ENCODE measurements at places on chromosomes 6 and 20. TPM values are rescaled to one million over a fixed set of nuclear protein-coding genes. Genes with fewer than 3 reads are reported as not detected.

The PCSK2 gene
- total RNA-seq, result 18.7 TPM

The C6orf58 gene
- not detected for total RNA-seq

The ANKS1A gene
- total RNA-seq, result 8.0 TPM

The BMP5 gene
- 0.47 TPM for total RNA-seq

The BTNL2 gene
- total RNA-seq, result not detected

The PCK1 gene
- 0.42 TPM for total RNA-seq

The ZC2HC1B gene
- not detected for total RNA-seq

The LY6G5C gene
- total RNA-seq, result 1.6 TPM

DNA sequence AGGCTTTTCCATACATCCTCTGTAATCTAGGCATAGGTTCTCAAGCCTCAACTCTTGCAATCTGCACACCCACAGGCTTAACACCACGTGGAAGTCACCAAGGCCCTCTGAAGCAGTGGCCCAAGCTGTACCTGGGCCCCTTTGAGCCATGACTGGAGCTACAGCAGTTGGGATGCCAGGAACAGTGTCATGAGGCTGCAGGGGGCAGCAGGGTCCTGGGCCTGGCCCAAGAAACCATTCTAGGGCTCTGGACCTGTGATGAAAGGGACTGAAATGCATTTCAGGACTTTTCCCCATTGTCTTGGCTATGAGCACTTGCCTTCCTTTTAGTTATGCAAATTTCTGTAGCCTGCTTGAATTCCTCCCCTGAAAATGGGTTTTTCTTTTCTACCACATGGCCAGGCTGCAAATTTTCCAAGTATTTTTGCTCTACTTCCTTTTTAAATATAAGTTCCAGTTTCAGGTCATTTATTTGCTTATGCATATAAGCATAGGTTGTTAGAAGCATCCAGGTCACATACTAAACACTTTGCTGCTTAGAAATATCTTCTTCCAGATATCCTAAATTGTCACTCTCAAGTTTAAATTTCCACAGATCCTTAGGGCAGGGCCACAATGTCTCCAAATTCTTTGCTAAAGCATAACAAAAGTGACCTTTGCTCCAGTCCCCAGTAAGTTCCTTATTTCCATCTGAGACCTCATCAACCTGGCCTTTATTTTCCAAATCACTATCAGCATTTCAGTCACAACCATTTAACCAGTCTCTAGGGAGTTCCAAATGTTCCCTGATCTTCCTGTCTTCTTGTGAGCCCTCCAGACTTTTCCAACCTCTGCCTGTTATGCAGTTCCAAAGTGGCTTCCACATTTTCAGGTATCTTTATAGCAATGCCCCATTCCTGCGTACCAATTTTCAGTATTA is 48.6 kb upstream of the CD2AP start:
- H3K27ac ChIP-seq, result no peak overlapping the region
- DNase-seq, result no peak
- H3K36me3 ChIP-seq, result no peaks in the 10 kb centered on the region
- H3K27me3 ChIP-seq, result no peaks in the 10 kb centered on the region
- peaks cover 5% of the 10 kb centered on the region for H3K4me1 ChIP-seq
- H3K4me3 ChIP-seq, result no peak overlapping the region

GRCh38 chr6:133857696-133858095 is 31.2 kb upstream of the TCF21 start:
- no peak overlapping the region for H3K4me3 ChIP-seq
- H3K36me3 ChIP-seq, result no peaks in the 10 kb centered on the region
- H3K27me3 ChIP-seq, result peaks cover 4% of the 10 kb centered on the region
- DNase-seq, result no peak

DNA sequence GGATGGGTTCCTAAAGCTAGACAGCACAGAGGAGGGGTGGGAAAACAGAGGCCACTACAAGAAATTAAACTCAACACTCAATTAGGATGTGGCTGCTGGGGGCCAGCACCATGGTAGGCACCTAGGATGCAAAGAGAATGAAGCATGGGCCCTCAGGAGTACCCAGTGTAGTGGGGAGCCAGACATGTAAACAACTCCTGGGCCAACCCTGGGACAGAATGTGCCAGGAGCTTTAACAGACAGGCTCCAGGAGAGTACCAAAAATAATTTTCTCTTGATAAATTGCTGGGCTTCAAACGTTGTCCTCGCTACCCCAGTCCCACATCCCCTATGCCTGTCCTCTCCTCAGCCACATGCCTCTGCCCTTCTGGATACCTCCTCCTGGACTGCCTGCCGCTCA is 1.7 kb downstream of the TMEM151B start:
- no peak overlapping the region for H3K27ac ChIP-seq
- H3K4me1 ChIP-seq, result no peaks in the 10 kb centered on the region
- DNase-seq, result peak; percentile 7
- H3K4me3 ChIP-seq, result no peak overlapping the region
- peaks cover 9% of the 10 kb centered on the region for H3K27me3 ChIP-seq

- no peaks in the 10 kb centered on the region for H3K27me3 ChIP-seq
- DNase-seq, result no peak
- H3K27ac ChIP-seq, result no peak overlapping the region
- no peak overlapping the region for H3K4me3 ChIP-seq
- H3K36me3 ChIP-seq, result no peaks in the 10 kb centered on the region
These were observed 88.6 kb downstream of the PSMB1 start for GRCh38 chr6:170464524-170464979.

- DNase-seq, result no peak
- H3K36me3 ChIP-seq, result no peaks in the 10 kb centered on the region
- no peaks in the 10 kb centered on the region for H3K27me3 ChIP-seq
- peaks cover 14% of the 10 kb centered on the region for H3K4me1 ChIP-seq
- H3K27ac ChIP-seq, result peak overlapping the region; percentile 98
- peak overlapping the region; percentile 83 for H3K4me3 ChIP-seq
These were observed 1.3 kb upstream of the UTRN start for GRCh38 chr6:144283646-144284477.

DNA sequence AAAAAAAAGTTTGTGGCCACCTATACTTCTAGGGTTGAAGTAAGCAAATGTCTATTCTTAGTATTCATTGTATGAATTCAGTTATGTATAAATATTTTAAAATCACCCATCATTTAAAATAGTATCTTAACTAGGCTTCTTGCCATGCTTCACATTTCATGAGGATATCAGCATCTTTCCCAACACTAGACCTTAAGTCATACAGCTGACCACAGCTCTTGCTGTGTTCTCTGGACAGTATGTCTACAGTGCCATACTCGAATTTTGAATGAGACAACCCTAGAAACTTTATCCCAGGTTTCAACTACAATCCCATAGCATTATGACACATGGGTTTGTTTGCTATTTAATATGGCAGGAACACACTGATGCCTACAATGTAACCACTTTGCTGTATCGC is 5.2 kb downstream of the TXNDC5 start:
- H3K36me3 ChIP-seq, result peaks cover 20% of the 10 kb centered on the region
- H3K4me1 ChIP-seq, result peaks cover 30% of the 10 kb centered on the region
- no peak overlapping the region for H3K27ac ChIP-seq

DNA sequence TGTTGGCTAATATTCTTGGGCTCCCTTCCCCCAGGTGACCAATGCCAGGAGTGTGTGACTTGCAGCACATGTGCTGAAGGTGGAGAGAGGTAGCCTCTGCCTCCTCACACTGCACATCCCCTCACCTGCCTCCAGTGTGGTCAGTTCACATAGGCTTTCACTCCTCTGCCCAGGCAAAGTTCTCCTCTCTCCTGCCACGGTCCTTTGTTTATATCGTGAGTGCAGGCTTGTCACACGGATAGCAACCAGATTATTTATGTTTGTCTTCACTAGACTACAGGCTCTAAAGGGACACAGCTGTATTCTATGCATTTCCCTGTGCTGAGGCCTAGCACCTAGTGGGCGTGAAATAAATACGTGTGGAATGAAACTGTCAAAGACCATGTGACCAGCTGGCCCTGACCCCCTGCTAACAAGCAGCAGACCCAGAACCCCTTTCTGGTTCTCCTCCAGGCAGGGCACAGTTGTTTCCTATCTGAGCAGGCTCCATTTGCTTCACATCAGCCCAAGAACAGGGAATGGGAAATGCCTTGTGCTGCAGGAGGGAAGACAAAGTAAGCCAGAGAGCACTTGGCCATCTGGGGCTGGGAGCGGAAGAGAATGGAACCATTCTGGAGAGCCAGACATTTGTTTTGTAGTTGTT is 42.3 kb downstream of the UNC5CL start:
- no peaks in the 10 kb centered on the region for H3K27me3 ChIP-seq
- DNase-seq, result peak; percentile 83
- H3K4me1 ChIP-seq, result peaks cover 62% of the 10 kb centered on the region
- H3K36me3 ChIP-seq, result no peaks in the 10 kb centered on the region
- H3K27ac ChIP-seq, result peak overlapping the region; percentile 79

GRCh38 chr6:107205058-107205998 is 90.0 kb upstream of the BEND3 start:
- no peaks in the 10 kb centered on the region for H3K27me3 ChIP-seq
- H3K36me3 ChIP-seq, result no peaks in the 10 kb centered on the region
- DNase-seq, result no peak
- H3K4me3 ChIP-seq, result no peak overlapping the region
- no peak overlapping the region for H3K27ac ChIP-seq
- H3K4me1 ChIP-seq, result no peaks in the 10 kb centered on the region

GRCh38 chr20:21693322-21693721 is 12.1 kb upstream of the PAX1 start:
- H3K36me3 ChIP-seq, result no peaks in the 10 kb centered on the region
- no peak for DNase-seq
- H3K27ac ChIP-seq, result no peak overlapping the region
- H3K4me3 ChIP-seq, result no peak overlapping the region
- no peaks in the 10 kb centered on the region for H3K4me1 ChIP-seq

- H3K36me3 ChIP-seq, result no peaks in the 10 kb centered on the region
- H3K27me3 ChIP-seq, result no peaks in the 10 kb centered on the region
These were observed 274.0 kb upstream of the POU3F2 start for GRCh38 chr6:98560418-98560817.

- H3K4me3 ChIP-seq, result no peak overlapping the region
- no peaks in the 10 kb centered on the region for H3K27me3 ChIP-seq
- no peak for DNase-seq
- no peaks in the 10 kb centered on the region for H3K36me3 ChIP-seq
These were observed 228.1 kb downstream of the PRL start for GRCh38 chr6:22068561-22069305.

DNA sequence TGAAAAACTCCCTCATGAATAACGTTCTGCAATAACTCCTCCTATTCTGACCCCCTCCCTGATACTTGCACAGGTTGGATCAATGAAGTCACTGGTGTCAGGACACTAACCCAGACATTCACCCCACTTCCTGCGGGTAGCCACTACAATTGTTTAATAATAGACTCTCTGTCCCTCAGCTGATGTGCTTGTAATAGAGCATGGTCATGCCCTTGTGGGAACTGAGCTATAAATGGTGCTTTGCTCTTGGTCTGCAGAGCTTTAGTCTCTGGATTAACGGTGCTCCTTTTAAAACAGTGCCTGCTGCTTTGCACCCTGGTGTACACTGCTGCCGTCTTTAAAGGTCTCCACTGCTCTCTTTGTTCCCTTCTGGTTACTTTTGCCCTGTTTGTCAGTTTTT is 127.3 kb downstream of the BACH2 start:
- no peaks in the 10 kb centered on the region for H3K27me3 ChIP-seq
- no peak overlapping the region for H3K4me3 ChIP-seq
- no peaks in the 10 kb centered on the region for H3K36me3 ChIP-seq
- H3K4me1 ChIP-seq, result peaks cover 5% of the 10 kb centered on the region
